ENCODE measurements at places on chromosomes 4 and X.

DNA sequence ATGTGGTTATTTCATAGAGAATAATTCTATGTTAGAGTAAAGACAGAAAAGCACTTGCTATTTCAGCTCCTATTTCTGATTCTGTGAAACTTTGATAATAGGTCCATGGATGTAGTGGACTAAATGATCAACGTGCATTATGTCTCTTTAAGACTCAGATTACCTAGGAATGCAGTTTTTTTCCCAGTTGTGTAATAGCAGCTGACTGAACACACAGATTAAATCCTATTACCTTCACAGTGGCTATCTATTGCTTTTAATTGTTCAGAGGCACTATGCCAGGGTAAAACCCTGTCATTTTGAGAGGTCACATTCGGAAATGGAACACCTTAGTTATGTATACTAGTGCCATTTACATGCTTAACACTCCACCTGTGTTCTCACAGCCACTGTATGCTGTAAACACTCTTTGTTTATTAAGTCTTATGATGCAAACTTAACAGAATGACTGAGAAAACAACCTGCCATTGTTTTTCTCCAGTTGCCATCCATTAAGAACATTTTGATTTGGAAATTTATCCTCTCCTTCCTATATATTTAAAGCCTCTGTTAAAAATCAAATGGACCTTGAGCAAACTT, 70.5 kb downstream of the HPGD start:
- no peak for DNase-seq

DNA sequence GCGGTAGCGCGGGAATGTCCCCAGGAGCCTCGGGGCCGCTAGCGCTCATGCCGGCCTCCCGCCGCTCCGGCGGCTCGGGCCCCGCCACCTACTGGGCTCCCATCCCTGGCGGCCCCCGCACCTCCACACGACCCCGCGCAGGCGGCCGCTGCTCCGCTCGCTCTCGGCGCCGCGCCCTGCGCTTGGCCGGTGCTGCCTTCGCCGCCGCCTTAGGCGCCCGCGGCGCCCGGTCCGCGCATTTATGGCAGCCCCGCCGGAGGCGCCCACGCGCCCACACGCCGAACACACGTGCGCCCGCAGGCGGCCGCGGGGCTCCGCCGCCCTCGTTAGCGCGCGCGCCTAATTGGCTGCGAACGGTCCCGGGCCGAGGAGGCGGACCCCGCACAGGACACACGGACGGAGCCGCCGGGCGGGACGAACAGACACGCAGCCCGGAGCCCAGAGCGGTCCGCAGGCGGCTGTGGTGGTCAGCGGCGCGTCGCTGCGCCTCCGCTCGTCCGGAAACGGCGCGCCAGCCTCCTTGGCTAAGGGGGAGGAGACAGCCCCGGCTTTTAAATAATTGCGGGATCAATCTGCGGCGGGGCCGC, at the start of gene NKX1-1:
Gene NKX1-1, minus strand, starts transcription at position 49 of the 587 bp plus-strand sequence. Its CDS starts 0 bp downstream, at position 49.
- no peak for DNase-seq

- DNase-seq, result no peak
These were observed 446.1 kb upstream of the RPS6KA3 start for GRCh38 chrX:20712811-20713210.

GRCh38 chr4:142817442-142817841, 28.7 kb downstream of the INPP4B start:
- DNase-seq, result no peak

- DNase-seq, result no peak
These were observed 120.3 kb downstream of the RASL11B start for GRCh38 chr4:52982255-52982945.

DNA sequence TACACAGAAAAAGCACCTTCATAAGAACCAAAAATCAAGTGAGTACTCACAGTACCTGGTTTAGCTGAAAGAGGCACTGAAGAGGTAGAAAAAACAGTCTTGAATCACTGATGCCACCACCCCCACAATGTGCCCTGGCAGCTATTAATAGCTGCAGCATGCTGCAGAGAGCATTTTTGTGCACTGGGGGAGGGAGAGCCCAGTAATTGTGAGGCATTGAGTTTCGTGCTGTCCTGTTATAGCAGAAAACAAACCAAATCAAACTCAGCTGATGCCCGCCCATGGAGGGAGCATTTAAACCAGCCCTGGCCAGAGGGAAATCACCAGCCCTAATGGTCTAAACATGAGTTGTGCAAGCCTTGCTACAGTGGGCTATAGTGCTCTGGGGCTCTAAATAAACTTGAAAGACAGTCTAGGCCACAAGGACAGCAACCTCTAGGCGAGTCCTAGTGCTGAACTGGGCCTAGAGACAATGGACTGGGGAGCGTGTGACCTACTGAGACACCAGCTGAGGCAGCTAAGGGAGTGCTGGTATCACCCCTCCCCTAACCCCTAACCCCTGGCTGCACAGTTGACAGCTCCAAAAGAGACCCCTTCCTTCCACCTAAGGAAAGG, 106.3 kb upstream of the TMLHE start:
- peak; percentile 40 for DNase-seq

GRCh38 chr4:185535612-185536410, 504 bp upstream of the PDLIM3 start:
- DNase-seq, result peak; percentile 73

- no peak for DNase-seq
These were observed 920 bp downstream of the HTT-AS start for GRCh38 chr4:3073158-3074077.

GRCh38 chr4:98574816-98575215, 83.6 kb downstream of the TSPAN5 start:
- no peak for DNase-seq

- DNase-seq, result no peak
These were observed 2.0 kb downstream of the MID1IP1 start for GRCh38 chrX:38803243-38803587.

GRCh38 chr4:70678383-70678999, 9.8 kb upstream of the UTP3 start:
- DNase-seq, result no peak

GRCh38 chr4:81135501-81135900, 79.5 kb downstream of the PRKG2 start:
- no peak for DNase-seq

DNA sequence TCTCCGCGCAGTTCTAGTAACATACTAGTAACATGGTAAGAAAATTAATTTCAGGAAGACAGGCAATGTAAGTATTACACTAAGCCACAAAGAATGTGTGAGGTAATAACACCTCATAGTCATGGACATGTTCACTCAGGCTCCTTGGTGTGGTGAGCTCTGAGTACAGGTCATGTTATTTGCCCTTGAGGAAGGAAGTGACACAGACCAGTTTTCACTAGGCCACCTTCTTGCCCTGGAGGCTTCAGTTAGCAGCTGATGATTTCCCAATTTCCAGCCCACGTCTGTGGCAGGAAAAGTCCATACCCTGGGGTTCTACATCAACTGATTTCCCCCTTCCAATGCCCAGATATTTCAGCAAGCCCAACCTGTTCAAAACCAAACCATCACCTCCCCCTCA, 6.7 kb downstream of the APOO start:
- no peak for DNase-seq

GRCh38 chr4:91846233-91846632, 457.5 kb upstream of the GRID2 start:
- no peak for DNase-seq

- peak; percentile 36 for DNase-seq
These were observed 15.9 kb downstream of the IL15 start for GRCh38 chr4:141652161-141652778.

DNA sequence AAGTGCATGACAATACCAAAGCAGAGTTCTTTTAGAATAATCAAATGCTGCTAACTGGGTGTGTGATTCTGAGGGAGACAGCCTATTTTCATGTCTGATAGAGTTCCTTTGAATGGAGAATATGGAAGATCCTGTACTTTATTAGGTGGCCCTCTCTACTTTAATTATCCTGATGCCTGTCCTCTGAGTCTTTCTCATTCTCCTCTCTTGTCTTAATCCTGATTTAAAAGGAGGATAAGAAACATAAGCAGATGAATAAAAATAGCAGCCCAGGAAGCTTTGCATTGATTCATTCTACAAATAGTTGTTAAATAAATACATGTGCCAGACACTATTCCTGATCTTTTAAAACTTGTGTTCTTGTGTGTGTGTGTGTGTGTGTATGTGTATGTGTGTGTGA, 387.3 kb downstream of the SPRY1 start:
- DNase-seq, result no peak

- no peak for DNase-seq
These were observed 358.2 kb upstream of the GATB start for GRCh38 chr4:152118819-152119553.

DNA sequence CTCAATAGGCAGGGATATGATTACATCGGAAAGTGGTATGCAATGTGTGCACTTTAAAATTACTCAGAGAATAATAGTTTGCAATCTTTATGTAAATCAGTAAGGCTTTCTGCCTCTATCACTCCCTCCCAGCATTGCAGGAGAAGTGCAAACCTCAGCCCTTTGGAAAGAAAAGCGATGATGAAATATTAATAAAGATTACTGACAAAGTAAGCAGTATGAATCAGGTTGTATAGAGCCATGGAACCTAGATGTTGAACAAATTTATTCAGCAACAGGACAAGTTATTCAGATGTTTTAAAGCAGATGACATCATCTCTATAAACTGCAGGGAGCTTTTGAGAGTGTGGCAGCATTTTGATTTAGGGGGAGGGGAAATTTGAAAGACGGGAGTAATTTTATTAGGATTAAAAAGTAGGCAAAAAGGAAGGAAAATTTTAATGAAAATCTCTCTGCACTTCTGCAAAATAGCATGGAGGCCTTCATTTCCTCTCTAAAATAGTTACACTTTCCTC, 631.7 kb upstream of the GRIA3 start:
- no peak for DNase-seq

DNA sequence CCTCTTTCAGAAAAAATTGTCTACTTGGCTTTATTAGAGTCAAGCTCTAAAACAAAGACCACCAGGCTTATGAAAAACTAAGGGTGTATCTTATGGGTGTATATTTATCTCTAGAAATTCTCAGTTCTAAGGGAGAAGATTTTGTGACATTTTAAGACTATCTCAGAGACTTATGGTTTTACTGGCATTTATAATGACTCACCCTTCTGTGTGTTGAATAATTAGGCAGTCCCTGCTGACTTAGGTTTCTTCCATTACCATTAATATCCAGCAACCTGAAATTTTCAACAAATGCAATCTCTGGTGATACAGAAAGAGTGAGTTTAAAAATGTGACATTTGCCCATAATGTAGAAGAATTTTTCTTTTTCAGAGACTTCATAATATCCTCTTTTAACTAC, 1015.0 kb upstream of the AGA start:
- DNase-seq, result no peak

- DNase-seq, result no peak
These were observed 48.3 kb upstream of the CD99 start for GRCh38 chrX:2642791-2643190.

- no peak for DNase-seq
These were observed 139.5 kb upstream of the NOCT start for GRCh38 chr4:138875891-138876608.

DNA sequence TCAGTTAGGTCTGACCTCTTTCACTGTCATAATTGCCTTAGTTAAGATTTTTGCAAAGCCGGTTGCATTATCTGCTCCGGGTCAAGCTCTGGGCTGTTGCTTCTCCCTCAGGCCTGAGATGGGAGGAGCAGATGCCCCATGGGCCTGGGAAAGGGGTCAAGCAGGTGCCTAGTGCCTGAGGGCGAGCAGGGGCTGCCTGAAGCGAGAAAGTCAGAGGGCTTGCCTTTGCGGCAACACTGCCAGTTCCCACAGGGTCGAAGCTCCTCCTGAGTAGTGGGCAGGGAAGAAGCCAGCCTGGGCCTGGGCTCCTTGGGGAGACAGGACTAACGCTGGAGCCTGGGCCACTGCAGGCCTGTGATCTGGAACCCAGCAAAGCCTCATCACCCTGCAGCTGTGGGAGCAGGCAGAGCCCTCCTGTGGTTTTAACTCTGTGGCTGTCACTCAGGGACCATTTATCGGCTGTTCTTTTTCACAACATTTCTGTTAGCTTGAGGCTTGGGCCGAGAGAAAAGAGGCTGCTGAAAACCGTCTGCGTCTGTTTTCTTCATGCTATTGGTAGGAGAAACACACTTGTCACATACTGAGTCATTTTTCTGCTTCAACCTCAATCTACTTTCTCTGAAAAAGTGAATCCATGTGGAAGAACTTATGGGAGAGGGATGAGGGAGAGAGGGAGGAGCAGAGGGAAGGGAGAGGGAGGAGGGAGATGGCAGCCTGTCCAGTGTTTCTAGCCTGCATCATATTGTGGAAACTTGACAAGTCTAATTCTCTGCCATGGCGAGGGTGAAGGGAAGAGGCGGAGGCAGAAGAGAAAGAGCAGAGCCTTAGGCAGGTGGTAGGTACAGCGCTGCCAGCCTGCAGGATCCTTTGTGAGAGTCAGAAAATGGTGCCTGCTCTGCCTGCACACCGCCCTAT, 68.4 kb downstream of the RHOH start:
- DNase-seq, result no peak

DNA sequence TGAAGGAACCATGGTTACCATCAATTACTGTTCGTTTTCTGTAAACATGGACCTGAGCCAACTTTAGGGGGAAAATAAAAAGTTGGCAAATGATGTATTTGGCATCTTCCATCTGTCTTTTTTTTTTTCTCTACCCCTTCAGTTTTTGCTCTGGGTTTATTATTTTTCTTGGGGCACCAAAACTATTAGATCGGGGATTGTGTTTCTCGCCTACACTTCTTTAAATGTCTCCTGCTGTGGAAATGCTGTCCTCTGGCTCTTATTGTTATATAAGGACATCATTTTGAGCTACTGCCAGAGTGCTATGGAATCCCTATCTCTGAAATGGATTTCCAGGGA, 234.0 kb upstream of the SLIT2 start:
- DNase-seq, result no peak

DNA sequence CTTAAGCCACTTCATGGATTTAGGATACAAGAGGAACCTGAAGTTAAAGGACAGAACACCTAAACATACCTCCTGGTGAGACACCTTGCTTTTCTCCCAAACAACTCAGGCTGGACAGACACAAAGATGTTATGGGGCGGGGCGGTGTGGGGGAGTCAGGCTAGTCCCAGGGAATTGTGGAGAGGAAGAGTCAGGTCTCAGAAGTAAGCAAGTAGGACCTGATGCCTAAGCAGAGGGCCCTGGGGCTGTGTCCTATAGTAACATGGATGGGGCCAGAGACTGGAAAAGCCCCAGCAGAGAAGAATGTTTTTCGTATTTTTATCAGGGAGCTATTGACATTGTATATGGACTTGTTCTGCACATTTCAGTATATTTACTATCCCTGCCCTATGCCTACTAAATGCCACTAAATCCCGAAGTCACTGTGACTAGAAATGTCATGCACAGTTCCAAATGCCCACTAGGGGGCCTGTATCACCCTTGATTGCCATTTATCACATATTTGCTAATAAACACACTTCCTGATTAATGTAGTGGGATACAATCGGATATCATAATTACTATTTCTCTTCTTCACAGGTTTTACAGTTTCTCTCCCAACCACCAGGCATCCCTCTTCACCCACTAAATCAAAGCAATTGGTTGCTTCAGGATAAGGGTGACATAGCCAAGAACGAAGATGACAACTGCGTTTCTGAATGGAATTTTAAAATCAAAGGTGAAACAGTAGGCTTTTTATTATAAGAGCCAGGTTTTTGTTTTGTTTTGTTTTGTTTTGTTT, 23.8 kb upstream of the ARHGAP10 start:
- no peak for DNase-seq
